ENCODE measurements at places on chromosomes 1 and 21.

GRCh38 chr1:189775343-189775742, 702.3 kb downstream of the BRINP3 start:
- no peak for DNase-seq

GRCh38 chr21:44414291-44415072, 40.8 kb upstream of the LRRC3 start:
- DNase-seq = no peak

- no peak for DNase-seq
Observed at GRCh38 chr1:152343006-152343405, 16.8 kb downstream of the FLG2 start.

DNA sequence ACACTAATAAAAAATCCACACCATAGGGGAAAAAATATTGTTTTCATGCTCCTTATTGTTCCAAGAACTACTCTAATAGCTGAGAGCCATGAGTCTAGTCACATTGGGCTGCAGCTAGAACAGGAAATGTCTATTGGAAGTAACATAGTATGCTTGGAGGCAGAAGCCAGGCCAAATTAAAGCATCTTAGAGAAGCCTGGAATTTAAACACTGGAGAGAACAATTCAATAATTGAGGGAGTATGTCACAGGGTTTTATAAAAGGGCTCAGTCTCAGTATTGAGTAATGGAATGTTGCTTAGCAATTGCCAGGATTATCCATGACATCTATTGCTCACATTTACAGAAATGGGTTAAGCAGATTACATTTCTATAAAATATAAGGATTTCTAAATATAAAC, 471.3 kb downstream of the LMO4 start:
- DNase-seq = no peak

GRCh38 chr21:37742532-37742931, 173.7 kb downstream of the KCNJ6 start:
- DNase-seq = no peak
